ENCODE measurements at places on chromosomes 11 and 22.

DNA sequence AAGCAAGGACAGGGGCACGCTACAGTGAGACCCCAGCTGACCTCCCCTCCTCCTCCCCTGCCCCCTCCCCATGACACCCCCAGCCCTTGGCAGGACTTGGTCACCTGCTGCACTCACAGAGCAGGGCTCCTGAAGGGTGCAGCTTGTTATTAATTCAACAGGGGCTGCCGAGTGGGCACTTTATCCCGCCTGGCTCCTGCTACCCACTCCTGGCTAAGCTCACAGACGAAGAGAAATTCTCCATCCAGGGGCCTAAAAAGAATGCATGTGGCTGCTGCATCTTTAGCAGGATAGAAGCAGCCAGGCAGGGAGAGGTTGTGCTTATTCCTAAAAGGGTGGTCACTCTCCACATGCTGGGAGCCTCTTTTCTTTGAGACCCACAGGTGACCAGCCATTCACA is 40.3 kb downstream of the GALNT18 start:
- no peak for DNase-seq

DNA sequence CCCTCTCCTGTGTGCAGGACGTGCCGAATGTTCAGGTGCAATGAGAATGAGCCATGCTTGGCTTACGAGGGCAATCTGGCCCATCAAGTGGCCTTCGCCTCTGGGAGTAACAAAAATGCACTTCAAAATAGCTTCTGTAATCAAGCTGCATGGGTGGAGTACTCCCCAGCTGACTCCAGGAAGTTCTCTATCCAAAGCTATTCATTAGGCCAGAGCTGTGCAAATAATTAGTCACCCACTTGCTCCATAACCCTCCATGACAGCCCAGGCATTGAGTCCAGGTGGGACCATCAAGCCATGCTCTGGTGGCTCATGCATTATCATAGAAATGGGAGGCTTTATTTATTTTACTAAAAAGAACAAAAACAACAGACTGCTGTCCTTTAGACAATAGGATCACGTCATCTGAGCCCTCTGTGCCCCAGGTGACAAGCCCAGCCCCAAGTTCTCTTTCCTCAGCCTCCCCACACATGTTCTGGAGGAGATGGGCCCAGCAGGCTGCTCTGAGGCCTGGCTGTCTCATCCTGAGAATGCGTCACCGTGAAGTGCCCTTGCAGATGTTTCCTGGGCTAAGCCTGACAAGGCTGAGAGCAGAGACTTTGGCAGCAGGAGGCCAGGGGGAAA is 244.7 kb downstream of the ETS1 start:
- DNase-seq: peak; percentile 95

DNA sequence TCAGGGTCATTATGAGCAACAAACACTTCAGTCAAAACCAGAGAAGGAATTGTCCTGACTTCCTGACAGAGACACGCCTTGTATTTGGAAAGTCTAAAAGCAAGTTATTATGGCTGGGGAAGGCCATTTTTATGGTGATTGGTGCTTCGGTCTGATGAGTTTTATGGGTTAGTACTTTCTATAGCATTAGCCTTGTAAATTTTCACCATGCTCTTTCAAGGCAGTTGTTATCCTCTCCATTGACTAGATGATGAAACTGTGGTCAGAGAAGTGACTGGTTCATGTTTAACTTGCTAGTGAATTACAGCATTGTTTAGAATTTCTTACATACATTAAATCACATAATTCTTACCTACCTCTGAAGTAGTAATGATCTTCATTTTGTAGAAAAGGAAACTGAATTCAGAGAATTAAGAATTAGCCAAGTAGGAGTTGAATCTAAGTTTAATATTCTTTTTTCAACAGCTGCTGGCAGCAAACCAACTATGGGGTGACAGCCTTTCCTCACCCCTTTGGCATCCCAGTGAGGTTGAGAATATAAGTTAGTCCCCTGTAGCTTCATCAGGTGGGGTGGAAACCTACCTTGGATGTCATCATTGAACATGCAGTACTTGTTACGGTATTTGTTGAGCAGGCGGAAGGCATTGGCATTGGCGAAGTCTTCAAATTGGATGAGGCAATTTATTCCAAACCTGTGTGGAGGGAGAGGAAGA is 90.0 kb downstream of the CCDC81 start:
- DNase-seq: no peak

- DNase-seq: no peak
Observed at GRCh38 chr11:38594895-38595294, 1996.9 kb upstream of the RAG2 start.

DNA sequence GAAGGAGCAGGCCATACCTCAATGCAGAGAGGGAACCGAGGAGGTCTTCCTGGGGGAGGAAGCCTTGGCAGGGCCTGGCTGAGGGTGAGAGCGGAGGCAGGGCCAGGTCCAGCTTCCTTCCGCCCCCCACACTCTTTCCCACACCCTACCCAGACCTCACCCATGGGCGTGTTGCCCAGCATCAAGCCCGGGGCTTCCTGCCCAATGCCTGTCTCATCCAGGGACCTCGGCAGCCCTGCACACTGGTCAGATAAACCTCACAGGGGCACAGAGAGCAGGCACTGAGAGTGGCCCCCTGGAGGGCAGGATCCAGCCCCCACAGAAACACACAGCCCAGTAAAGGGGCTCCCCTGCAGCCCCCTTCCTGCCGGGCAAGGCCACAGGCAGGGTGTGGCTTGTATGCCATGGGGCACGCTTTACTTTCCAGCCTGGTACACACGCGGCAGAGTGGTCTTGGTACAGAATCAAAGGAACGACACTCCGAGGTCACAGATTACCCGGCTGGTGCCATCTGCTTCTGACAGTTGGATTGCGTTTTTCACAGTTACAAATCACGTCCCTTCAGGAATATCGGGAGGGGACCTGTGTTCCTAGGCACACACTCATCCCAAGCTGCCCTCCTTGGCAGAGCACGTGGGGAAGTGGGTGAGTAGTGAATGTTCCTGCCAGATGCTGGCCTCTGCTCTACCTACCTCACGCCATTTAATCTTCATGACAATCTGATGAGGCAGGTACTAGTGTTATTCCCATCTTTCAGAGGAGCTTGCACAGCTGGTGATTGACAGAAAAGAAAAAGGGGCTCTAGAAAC is 20.0 kb upstream of the CD5 start:
- DNase-seq: peak; percentile 69

DNA sequence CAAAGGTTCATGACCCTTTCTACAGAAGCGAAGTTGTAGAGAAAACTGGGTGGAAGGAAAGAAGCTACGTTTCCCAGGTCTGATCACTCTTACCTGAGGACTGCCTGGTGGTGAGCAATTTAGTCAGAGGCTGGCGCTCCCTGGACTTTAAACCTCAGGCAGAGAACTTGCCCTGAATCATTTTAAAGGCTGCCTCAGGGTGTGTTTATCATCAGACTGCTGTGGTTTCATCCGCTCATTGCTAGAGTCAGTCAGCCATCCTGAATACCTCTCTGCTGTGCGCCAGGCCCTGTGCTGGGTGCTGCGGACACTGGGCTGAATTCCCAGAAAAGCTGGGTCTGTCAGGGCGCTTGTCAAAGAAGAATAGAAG is 2.7 kb downstream of the DTX4 start:
- DNase-seq: peak; percentile 6

DNA sequence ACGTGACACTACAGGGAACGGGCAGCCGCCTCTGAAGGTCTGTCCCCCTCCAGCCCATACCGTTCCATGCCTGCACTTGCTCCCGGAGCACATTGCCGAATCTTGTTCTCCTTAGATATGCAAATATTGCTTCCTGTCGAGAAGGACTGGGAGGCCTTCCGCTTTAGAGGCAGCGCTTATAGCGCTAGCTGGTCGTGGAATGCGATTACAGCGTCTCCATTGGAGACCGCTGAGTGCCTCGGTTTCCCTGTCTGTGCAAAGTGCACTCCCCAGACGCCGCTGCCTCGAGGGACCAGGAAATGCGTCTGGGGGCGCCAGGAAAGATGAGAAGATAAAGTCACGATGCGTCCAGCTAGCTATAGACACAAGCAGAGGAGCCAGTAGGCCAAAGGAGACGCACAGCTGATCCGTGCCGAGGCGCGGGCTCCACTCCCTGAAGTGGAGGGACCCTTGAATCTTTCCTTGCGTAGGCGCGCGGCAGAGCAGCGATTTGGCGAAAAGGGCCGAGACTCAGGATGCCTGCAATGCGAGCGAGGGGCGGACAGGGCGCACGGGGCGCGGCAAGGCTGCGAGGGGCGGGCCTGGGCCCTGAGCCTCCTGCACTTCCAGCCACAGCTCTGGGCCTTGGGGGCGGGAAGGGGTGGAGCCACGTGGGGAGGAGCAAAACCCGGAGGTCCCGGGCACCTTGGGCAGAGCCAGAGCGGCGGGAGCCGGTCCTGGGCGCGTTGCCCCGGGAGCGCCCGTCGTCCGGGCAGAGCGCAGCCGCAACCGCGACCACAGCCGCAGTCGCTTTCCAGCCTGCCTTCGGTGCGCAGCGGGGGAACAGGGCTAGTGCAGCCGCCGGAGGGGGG is at the start of gene RASSF10:
Gene RASSF10 (plus strand): TSS at position 692 of the 851 bp plus-strand sequence. CDS start 261 bp downstream, outside the sequence.
- peak; percentile 35 for DNase-seq

GRCh38 chr11:45209891-45210699 is 63.7 kb downstream of the PRDM11 start:
- DNase-seq: no peak

- DNase-seq: no peak
Observed at GRCh38 chr11:131581046-131581445, 210.6 kb downstream of the NTM start.

- DNase-seq: no peak
Observed at GRCh38 chr22:44179989-44180705, 578 bp upstream of the PARVG start.

DNA sequence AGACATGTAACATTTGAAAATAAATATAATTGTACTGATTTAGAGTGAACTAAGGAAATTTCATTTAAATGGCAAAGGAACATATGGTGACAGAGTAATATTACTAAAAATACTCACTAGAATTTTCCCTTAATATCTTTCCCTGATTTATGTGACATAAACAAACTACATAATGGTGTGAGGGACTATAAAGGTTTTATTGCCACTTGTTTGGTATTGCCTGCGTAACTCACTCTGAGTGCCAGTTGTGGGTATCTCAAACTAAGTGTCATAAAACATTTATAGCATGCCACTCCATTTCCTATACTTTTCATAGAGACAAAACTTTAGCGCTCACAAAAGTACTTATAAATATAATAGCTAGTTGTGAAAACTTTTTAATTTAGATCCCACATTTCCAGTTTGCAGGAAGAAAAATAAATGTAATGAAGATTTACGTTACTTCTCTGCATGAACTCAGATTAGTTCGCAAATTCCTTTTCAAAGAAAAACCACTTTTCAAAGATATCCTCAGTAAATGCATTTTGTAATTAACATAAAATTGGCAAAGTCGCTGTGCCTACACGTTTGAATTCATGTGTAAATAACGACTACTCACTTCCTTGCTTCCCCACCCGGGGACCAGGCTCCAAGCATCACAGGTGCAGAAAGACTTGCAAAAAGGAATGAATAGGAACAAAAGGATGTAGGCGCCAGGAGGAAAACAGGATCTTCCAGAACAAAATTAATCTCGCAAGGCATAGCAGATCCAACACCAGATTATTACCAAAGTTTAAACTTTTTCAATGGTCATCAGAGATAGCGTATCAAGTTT is 1.6 kb upstream of the QSER1 start:
- no peak for DNase-seq

DNA sequence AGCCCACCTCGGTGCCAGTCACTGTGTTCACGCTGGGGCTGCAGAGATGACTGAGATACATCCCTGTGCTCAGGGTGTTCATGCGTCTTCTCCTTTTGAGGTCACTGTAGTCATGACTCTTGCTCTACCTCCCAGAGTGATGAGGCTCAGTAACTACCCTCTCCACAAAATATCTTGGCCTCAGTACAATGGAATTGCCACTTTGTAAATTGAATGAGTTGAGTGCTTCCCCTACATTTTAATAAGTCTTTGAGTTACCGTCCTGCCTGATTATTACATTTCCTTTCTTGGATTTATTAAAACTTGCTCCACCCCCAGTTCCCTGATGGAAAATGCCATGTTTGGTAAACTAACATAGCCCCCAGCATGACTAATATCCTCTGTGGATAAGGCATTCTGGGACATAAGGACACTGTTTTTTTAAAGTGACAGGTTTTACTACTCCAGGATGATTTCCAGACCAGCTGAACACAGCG is 15.9 kb downstream of the PRSS23 start:
- no peak for DNase-seq

- DNase-seq: no peak
Observed at GRCh38 chr22:22229683-22230420, 14.7 kb upstream of the VPREB1 start.

- no peak for DNase-seq
Observed at GRCh38 chr11:114447444-114447843, 8.2 kb downstream of the REXO2 start.

DNA sequence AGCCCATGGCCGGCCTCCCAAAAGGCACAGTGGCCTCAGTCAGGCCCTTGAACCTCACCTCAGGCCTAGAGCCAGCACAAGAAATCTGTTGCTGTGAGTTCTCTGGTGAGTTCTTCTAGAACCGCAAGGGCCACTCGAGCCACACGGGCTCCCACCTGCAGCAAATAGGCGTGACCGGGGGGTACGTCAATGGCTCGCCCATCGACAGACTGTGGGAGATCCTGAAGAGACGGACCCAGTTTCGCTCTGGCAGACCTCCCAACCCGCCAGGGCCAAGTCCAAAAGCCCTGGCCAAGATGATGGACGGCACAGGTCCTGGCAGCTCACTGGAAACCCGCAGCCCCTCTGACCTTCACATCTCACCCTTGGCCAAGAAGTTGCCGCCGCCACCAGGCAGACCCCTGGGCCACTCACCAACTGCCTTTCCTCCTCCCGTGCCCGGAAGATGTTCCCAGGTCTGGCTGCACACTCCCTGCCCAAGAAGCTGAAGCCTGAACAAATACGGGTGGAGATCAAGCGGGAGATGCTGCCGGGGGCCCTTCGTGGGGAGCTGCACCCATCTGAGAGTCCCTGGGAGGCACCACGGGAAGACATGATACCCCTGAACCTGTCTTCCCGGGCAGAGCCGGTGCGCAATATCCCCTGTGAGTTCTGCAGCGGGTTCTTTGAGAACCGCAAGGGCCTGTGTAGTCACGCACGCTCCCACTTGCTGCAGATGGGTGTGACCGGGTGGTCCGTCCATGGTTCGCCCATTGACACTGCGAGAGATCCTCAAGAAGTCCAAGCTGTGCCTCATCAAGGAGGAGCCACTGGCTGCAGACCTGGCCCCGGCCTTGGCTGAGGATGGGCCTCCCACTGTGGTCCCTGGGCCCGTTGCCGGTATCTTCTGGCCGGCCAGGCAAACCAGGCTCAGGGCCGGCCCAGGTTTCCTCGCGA is 544.2 kb upstream of the CCDC179 start:
- no peak for DNase-seq
